ENCODE measurements at places on chromosomes 1 and 21.

GRCh38 chr1:170707117-170707516 is 43.2 kb downstream of the PRRX1 start:
- DNase-seq, result no peak

- no peak for DNase-seq
Observed at GRCh38 chr1:187121661-187122060, 292.9 kb downstream of the PLA2G4A start.

DNA sequence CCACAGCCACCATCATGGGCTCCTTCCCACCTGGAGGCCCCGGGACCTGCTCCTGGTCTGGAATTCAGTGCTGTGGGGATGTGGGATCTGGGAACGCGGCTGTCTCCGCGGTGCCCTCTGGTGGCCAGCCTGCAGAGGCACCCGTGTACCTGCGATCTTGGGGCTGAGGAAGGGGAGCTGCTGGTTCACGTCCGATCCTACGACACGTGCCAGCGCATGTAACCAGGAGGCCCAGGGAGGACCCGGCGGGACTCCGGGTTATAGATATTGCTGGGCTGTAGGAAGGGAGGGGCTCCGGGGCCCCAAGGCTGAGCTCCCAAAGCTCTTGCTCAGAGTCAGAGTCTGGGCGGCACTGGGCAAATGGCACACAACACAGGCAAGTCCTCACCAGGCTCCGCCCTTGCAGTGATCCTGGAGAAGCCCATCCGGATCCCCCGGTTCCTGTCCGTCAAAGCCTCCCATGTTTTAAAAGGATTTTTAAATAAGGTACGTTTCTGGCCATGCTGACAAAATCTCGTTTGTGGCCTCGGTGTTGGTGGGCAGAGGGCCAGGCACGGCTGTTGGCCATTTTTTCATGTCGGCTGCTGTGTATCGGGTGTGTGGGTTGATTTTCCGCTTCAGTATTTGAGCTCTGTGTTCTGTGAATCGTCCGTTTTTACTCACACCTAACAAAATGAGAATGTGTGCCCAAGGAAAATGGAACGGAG is 20.1 kb downstream of the FAAP20 start:
- DNase-seq, result peak; percentile 27

DNA sequence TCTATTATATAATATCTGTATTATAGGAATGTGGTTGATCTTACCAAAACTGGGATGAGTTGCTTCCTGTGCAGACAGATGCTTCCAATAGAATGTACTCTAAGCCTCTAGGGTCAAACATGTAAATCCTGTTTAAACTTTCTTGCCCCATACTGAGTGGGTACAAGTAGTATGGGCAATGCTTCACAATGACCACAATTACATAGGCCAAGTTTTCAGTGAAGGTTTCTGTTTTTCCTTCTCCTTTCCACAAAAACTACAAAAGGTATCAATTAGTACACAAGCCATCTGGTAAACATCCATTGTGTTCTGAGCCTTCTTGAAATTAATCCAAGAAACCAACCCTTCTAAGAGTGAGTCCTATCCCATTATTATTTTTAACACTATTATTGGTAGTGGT is 16.8 kb downstream of the OTUD7B start:
- no peak for DNase-seq

DNA sequence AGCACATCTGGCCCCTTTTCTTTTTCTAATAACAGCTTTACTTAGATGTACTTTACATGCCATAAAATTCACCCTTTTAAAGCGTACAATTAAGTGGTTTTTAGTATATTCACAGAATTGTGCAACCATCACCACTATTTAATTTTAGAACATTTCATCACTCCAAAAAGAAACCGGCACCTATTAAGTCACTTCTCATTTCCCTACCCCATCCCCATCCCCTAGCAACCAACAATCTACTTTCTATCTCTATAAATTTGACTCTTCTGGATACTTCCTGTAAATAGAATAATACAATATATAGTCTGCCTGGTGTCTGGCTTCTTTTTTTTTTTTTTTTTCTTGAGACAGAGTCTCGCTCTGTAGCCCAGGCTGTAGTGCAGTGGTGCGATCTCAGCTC is 59.5 kb upstream of the ENAH start:
- no peak for DNase-seq

DNA sequence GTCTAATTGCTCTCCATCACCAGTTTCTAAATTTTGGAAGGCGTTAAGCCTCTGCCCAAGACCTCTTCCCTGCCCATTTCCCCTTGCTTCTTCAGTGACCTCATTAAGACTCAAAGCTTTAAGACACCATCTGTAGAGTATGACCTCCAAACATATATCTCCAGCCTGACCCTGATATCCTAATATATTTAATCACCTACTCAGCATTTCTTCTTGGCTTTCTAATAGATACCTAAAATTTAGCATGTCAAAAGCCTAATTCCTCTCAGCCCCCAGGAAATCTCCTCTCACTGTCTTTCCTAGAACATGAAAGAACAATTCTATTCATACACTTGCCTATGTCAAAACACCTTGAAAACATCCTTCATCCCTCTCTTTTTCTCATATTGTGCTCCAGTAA is 235.5 kb upstream of the HOOK1 start:
- no peak for DNase-seq

GRCh38 chr1:174713796-174714195 is 266.0 kb downstream of the GPR52 start:
- no peak for DNase-seq

Data from CD4-positive, alpha-beta T cell treated with Interleukin-15 for 4 hours (primary cell).